ENCODE measurements at places on chromosomes 7 and 10.

- DNase-seq = no peak
Observed at GRCh38 chr7:158295966-158296797, 291.4 kb downstream of the PTPRN2 start.

DNA sequence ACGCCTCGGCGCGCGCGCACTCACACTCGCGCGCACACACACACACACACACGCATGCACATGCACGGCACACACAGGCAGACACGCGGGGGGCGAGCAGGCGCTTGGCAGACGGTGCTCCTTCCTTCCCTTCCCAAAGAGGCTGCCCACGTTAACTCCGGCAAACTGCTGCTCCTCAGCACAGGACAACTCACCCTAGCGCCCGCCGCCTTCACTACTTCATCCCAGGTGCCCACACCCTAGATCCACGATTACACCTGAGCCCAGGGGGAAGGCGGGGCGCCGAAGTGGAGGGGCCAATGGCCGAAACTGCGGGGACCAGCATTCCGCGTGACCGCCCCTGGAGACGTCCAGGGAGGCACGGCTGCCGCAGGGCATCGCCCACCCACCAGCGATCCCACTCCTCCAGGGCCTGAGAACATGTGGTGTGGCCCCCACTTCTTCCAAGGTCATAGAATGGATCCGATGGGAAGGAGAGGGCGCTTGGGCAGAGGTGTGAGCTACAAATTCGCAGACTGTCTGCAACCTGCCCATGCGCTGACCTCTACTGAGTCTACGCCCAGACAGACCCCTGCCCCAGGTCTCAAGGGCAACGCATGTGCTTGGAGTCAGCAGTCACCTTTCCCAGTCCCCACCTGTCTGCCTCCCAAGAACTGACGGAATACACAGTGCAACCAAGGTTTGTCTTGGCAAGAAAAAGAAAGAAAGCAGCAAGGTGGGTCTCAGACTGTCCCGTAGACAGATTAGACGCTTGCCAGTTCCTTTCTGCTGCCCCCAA lies 74.6 kb downstream of the CALN1 start:
- DNase-seq = no peak

DNA sequence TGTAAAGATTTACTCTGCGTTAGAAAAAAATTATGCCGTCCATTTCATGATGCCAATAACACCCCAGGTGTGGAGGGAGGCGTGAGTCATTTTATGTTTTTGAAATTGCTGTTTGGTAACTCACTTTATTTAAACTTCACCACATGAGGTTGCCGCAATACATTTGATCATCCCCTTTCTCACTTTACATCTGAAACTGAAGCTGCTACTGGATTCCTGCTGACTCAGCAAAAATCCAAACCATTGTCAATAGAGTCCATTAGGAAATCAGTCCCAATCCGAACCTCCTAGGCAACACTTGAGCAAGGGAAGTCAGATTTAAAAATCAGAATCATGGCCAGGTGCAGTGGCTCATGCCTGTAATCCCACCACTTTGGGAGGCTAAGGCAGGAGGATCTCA lies 136.6 kb upstream of the SVIL start:
- DNase-seq = no peak

DNA sequence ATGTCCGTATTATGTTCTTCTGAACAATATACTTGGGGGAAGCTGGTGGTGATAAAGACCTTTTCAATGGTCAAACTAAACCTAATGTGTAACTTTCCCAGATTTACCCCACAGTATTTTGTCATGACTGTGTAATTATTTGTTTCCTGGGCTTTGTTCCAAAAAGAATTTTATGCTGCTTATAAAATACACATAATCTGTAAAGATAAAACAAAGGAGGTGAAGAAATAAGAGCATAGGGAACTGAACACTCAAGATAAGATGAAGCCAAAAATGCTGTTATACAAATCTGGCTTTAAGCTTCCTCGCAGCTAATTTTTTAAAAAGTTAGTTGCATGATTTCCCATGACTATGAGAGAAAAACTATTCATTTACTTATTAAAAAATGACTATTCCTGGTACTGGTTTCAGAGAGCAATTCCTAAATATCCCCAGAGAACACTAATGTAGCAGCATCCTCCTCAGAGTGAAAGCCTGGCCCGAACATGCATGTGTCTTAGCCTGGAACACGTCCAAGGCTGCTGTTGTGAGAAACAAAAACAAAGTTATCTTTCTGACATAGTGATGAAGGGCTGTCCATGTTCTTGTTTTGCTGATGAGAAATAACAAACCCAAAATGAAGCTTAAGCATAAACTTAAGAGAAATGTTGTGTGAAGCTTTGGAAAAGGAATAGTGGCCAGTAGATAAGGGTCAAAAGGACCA lies 33.9 kb downstream of the MALSU1 start:
- no peak for DNase-seq

GRCh38 chr7:136078630-136079029 lies 101.5 kb upstream of the MTPN start:
- DNase-seq = no peak

DNA sequence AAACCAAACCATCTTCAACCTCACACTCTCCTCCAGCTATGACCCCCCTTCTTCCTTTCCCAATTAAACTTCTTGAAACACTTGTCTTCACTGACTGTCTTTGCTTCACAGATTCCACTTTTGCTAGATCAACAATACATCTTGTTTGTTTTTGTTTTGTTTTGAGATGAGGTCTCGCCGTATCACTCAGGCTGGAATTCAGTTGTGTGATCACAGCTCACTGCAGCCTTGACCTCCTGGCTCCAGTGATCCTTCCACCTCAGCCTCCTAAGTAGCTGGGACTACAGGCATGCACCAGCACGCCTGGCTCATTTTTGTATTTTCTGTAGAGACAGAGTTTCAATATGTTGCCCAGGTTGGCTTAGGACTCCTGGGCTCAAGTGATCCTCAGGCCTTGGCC lies 59.7 kb downstream of the HIP1 start:
- no peak for DNase-seq

DNA sequence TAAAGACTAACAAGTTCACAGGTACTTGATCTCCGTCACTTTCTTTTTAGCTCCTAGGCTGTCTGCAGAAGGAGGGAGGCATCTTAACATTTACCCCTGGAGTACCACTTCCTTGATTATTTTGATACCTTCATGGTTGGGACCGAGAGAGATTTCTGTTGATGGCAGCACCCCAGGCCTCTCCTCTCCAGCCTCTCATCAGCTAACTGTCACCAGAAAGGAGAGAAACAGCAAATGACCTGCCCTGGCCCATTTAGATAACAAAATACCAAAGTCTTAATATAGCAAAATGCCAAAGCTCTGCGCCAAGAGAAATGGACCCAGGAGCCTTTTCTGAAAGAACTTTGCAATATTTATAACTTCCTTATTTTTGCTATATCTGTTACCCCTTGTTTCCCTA lies 30.0 kb upstream of the KLHL7 start:
- no peak for DNase-seq

DNA sequence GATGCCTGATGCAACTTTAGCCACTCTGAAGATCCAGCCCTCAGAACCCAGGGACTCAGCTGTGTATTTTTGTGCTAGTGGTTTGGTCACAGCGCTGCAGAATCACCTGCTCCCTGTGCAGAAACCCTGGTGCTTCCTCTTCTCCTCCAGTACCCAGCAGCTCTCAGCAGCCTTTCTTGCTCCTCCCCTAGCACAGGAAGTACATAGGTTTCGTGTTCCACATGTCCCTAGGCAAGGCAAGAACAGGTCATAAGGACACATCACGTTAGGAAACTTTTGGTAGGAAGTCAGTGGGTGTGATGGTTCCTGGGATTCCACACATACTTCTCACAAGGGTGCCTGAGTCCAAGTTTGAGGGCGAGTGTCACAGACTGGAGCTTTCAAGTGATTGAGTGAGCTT lies 167.9 kb upstream of the PRSS1 start:
- DNase-seq = no peak

GRCh38 chr7:94003446-94004023 lies 620 bp downstream of the BET1 start:
- DNase-seq = no peak

DNA sequence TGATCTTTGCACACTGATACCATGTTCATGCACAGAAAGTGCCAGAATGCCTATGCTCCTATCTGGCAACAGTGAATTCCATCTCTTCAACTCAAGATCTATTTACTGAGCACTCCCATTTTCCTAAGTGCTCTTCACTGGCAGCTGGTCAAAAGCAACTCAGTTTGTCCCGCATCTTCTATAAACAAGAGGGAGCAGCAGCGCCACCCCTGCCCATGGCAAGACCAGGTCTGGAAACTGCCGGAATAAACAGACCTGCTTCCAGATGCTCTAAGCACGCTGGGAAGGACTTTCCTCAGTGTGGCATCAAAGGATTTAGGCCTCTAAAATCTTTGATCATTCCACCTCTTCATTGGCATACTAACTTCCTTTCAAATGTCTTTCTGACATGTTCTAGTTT lies 104.4 kb upstream of the MACROH2A2 start:
- no peak for DNase-seq

DNA sequence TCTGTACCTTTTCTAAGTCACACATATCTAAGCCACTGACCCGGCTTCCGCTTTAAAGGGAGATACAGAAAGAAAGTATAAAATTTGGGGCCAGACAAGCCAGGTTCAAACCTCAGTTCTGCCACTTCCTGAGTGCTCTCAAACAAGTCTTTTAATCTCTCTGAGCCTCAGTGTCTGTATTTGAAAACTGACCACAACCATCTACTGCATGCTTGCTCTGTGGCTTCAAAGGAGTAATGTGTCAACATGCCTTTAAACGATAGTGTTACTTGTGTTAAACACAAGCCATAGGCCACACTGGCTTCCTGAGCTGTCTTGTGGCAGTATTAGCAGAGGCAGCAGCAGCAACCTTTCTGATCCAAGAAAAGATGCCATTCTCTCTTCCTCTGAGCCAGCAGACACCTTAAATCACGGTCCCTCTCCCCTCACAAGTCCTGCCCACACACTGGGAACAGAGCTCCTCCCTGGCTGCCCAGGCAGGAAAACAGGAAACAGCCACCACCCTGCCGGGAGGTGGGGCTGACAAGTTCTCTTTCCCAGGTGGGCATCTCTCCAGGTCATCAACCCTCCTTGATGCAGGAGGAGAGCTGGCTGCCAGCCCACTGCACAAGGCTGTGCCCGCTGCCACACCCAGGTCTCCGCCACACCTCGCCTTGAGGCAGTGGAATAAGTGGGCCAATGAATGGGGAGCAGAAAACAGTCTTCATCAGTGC lies 10.7 kb downstream of the HIP1 start:
- DNase-seq = peak; percentile 8

DNA sequence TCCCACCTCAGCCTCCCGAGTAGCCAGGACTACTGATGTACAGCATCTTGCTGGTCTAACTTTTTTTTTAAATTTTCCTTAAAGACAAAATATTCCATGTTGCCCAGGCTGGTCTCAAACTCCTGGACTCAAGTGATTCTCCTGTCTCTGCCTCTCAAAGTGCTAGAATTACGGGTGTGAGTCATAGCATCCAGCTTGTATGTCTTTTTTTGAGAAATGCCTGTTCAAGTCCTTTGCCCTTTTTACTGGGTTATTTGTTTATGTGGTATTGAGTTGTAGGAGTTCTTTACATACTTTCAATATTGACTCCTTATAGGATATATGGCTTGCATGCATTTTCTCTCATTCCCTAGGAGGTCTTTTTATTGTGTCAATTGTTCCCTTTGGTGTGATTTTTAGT lies 486.4 kb downstream of the MAGI2 start:
- no peak for DNase-seq

GRCh38 chr7:131011432-131011742 lies 277.4 kb upstream of the KLF14 start:
- DNase-seq = no peak

- DNase-seq = no peak
Observed at GRCh38 chr7:156792611-156793010, 100.4 kb downstream of the LMBR1 start.

DNA sequence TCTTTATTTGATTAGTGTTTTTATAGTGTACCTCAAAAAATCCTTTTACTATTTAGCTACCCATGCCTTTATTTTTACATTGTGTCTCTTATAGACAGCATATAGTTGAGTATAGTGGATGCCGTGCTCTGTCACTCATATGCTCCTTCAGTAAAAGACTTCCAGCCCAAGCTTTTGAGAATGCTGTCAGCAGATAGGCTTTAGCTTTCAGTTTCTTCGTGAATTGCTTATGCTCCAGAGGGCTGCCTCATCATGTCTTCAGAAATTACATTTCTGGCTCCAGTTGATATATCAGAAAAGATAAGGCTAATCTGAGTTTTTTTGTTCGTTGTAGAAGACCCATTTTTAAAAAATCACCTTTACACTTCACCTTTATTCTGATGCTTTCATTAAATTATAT lies 332.0 kb downstream of the NXPH1 start:
- no peak for DNase-seq

DNA sequence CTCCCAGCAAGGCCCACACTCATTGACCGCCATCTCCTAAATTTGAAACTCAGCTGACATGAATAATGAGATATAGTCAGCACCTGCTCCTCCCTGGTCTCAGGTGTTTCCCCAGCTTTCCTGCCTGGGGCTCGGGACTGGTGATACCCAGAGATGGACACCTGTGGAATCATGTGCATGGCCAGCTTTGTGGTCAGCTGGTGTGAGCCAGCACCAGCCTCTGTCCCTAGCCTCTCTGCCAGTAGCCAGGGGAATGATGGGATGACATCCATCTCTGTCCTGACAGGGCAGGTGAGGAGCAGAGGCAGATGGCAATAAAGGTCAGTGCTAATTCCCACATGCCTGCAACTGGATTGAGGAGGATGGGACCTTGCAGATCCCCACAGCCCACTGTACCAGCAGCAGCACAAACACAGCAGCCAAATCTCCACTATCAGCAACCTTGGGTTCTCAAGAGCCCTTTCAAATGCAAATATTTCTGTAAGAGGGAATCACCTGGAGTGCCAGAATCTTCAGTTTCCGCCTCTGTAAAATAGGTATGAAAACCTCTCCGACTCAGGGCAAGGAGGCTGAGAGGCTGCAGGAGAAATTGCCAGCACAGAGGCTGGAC lies 329.2 kb upstream of the ZMIZ1 start:
- DNase-seq = no peak

DNA sequence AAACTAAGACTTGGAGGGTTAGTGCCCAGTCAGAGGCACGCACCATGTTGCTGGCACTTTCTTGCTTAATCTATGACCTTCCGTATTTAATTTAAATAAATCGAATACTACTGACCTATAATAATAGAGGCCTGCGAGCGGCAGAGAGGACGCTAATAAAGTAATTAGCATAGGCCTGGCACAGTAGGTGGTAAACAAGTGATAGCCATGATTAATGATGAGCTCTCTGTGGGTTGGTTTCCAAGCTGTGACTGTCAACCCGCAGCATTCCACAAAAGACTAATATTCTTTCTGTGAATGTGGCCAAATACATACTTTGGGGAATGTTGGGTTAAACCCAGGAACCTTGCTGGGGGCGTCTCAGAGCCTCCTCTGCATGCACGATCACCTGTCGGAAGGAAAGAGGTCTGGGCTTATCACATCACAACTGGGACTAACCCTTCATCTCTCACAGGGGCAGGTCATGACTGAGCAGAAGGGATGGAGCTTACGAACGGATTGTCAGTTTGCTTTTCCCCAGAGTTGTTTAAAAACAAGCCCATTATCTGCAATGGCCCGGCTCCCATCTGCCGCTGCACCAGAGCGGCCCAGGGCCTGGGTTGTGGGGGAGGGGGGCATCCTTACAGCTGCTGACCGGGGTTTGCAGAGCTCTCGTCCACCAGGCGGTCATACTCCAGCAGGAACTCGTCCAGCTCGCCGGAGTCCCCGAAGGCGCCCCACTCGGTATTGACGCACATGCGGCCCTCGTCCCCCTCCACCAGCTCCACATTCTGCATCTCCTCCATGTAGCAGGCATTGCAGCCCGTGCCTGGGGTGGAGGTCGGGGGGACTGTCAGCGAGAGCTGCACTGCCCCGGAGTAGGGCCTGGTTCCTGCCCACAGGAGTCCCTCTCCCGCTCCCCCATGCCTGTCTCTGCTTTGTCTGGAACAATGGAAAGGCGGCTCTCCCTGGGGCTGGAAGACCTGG lies 6.2 kb upstream of the MYL7 start:
- no peak for DNase-seq
